ENCODE measurements at places on chromosomes 2 and 18.
A peak's percentile ranks its signal among the peaks of the same experiment; 100 is the strongest.

DNA sequence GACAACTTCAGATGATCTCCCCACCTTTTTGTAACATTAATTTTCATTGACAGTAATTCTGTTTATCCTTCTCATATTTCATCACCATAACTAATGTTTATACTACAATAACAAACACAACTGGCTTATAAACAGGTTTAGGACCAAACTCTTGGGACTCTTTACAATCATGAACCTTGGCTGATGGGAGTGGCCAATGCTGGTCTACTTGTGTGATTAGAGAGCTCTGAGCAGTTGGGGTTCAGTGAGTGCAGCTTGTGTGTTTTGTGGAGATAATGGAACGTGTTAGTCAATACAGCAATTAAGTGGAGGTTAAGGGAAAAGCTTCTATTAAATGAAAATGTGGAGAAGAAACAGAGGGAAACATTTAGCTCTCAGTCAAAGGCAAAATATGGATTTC is 207.1 kb downstream of the SPAG16 start:
- no peak overlapping the region for H3K27ac ChIP-seq
- H3K36me3 ChIP-seq, result no peaks in the 10 kb centered on the region
- no peaks in the 10 kb centered on the region for H3K4me1 ChIP-seq
- no peaks in the 10 kb centered on the region for H3K27me3 ChIP-seq

DNA sequence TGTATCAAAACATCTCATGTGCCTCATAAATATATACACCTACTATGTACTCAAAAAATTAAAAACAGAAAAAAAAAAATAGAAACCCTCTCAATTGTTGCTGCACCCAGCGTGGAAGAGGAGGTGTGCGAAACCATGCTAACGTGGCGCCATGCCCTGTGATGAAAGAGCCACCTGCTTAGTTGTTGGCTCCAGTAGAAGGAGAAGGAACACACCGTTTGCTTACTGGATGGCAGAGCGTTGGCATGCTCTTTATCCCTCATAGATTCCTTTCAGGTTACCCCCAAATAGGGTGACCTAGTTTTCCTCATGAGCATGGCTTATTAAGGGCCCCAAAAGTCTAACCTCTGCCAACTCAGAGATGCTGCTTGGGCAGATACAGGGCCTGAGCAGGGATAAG is 332.1 kb downstream of the AGAP1 start:
- no peak for DNase-seq
- no peaks in the 10 kb centered on the region for H3K36me3 ChIP-seq
- no peaks in the 10 kb centered on the region for H3K4me1 ChIP-seq
- H3K27ac ChIP-seq, result no peak overlapping the region

- no peaks in the 10 kb centered on the region for H3K27me3 ChIP-seq
- no peak overlapping the region for H3K4me3 ChIP-seq
- no peaks in the 10 kb centered on the region for H3K36me3 ChIP-seq
- 0 out of 2 replicates have a peak, but pooled peaks cover 3% of the 10 kb centered on the region for H3K4me1 ChIP-seq
- DNase-seq, result no peak
Observed at GRCh38 chr2:143229411-143229810, 100.2 kb downstream of the ARHGAP15 start.

DNA sequence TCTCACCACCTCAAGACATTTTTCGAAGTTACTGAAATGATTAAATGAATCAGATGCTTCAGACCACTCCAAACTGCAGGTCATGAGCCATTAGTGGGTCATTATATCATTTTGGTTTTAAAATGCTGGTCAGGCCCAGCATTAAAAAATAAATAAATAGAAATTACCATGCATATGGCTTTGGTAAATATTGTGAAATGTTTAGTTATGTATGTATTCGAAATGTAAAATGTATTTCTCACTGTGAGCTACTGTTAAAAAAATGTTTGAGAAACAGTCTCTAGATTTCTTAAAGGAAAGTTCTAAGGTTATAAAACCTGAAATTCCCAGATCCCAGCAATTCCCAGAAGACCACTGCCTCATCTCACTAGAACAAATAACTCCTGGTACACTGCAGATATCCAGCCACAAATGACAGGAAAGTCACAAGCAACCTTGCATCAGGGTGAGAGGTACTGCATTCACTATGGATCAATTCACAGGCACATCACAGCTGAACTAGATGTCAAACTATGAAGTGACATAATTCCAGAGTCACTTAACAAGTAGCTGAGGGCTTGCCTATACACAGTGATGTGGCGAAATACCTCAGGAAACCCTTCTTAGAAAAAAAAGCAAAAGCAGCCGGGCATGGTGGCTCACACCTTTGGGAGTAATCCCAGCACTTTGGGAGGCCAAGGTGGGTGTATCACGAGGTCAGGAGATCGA is 46.6 kb downstream of the FAM228A start:
- H3K4me3 ChIP-seq, result no peak overlapping the region
- no peaks in the 10 kb centered on the region for H3K4me1 ChIP-seq
- no peak overlapping the region for H3K27ac ChIP-seq
- H3K27me3 ChIP-seq, result no peaks in the 10 kb centered on the region
- DNase-seq, result no peak

DNA sequence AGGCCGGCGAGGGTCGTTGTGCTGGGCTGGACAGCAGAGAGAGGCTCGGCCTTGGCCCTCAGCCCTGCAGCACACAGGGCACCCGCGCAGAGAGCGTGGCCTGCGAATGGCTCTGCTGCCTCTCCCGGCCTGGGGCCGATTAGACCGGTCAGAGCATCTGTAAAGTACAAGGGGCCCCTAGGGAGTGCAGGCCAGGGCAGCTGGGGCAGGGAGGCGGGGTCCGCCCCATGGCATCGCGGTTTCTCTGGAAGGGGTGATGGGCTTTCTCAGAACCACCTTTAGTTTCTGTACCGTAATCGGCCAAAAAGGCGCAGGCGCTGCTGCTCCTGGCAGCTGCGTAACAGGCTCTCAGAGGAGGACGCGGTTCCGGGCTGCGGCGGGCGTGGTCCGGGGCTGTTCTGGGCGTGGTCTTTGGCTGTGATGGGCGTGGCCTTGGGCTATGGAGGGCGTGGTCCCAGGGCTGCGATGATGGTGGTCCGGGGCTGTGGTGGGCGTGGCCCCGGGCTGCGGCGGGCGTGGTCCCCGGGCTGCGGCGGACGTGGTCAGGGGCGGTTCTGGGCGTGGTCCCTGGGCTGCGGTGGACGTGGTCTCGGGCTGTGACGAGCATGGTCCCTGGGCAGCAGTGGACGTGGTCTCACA is 1.5 kb upstream of the GPR148 start:
- peak; percentile 64 for DNase-seq
- H3K27ac ChIP-seq, result no peak overlapping the region
- peak overlapping the region; percentile 67 for H3K4me3 ChIP-seq

GRCh38 chr2:231604101-231604684 is 11.5 kb downstream of the TEX44 start:
- DNase-seq, result no peak
- no peaks in the 10 kb centered on the region for H3K36me3 ChIP-seq
- no peaks in the 10 kb centered on the region for H3K27me3 ChIP-seq

DNA sequence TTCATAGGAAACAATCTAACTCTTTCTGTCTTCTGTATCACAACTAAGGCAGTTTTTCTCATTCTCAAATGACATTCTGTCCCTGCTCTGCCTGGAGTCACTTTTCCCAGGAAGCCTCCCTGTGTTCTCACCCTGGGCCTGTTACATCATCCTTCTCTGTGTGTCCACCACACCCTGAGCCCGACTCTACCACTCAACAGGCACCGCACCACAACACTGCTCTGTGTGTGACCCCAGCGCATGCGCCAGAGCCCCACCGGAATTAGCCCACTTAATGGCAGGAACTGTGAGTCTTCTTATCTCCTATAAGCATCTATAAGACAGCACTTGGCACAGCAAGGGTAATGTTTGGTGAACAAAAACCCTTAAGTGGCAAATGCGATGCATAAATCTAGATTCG is 32.3 kb downstream of the TGFBRAP1 start:
- H3K4me3 ChIP-seq, result no peak overlapping the region
- H3K27me3 ChIP-seq, result no peaks in the 10 kb centered on the region
- peaks cover 7% of the 10 kb centered on the region for H3K36me3 ChIP-seq
- no peak overlapping the region for H3K27ac ChIP-seq
- H3K4me1 ChIP-seq, result no peaks in the 10 kb centered on the region
- DNase-seq, result no peak

DNA sequence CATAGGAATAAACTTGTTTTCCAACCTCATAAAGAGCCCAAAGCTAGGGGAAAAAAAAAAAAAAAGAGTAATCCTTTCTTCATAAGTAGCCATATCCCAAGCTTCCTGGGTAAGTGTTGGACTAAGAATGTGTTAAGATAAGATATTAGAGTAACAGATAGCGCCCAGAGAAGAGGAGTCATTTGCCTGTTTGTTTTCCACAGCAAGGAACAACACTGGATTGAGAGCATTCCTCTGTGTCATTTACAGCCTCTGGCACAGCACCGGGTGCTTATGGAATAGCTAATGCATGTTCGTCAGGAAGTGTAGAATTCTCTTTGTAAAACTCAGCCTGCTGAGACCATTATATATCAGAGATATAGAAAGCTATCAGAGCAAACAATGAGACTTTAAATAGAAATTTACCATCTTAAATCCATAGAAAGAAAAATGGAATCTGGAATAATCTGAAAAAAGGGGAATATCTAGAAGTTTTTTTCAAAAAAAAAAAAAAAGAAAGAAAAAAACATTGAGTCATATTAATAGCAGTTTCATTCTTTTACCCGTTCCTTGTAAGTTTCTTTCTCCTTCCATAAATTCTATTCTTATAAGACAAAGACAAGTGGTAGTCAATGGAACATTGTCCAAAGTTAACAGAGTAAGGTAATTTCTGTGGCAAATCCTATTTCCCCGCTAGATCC is 37.6 kb downstream of the LRP2 start:
- H3K4me1 ChIP-seq, result no peaks in the 10 kb centered on the region
- no peak for DNase-seq

DNA sequence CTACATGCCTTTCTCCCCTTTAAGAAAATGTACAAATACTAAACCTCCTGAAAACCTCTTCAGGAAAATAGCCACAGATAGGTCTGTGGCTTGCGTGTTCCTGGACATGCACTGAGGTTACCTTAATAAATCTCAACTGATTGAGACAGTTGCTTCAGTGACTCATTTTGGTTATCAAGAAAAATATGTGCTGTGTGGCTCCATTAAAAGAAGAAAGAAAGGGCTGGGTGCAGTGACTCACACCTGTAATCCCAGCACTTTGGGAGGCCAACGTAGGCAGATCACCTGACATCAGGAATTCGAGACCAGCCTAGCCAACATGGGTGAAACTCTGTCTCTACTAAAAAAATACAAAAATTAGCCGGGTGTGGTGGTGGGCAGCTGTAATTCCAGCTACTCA is 27.1 kb downstream of the CREG2 start:
- H3K4me1 ChIP-seq, result no peaks in the 10 kb centered on the region
- no peak overlapping the region for H3K4me3 ChIP-seq
- no peak for DNase-seq
- H3K27me3 ChIP-seq, result no peaks in the 10 kb centered on the region
- H3K27ac ChIP-seq, result no peak overlapping the region

DNA sequence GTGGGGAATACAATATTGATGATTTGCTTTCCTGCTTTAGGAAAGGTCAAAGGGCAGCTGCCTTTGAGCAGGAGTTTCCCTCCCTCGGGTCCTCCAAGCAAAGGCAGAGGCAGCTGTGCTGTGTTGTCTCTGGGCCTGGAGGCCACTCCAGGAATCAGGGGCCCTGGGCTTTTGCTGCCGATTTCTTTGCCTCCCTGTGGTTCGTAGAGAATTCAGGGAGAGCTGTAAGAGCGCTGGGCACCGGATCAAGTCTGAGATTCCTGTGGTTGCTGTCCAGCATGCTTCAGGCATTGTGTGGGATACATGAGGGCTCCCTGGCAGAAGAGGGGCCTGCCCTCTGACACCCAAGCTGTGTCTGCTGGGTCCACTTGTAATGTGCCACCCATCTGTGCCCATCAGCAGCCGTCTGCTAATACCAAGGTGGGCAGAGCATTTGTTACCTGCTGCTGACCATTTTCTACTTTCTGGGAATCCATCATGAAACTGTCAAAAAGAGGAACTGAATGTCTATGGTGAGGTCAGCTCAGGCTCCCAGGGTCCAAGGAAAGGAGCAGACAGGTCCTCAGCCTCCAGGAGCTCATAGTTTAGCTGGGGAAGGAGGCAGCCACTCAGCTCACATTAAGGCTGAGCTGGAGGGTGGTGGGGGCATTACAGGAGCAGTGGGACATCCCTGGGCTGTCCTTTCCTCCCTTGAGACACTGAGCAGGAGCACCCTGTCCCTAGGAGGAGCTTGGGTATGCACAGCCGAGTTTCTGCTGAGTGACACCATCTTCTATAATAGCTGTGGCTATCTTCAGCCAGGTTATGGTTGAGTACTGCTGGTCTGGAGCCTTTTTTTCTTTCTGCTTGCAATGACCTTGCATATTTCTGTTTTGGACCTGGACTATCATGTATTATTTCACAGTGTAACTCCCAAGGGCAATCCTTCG is 68.5 kb downstream of the CTIF start:
- H3K36me3 ChIP-seq, result no peaks in the 10 kb centered on the region
- no peak overlapping the region for H3K27ac ChIP-seq
- H3K4me3 ChIP-seq, result no peak overlapping the region
- no peak for DNase-seq
- H3K4me1 ChIP-seq, result 0 out of 2 replicates have a peak, but pooled peaks cover 1% of the 10 kb centered on the region

GRCh38 chr2:37156857-37157714 is at the start of gene EIF2AK2:
TSS of gene EIF2AK2 (minus strand) at chr2:37156980. CDS start at chr2:37147806, 9,174 bp downstream.
- H3K36me3 ChIP-seq, result no peaks in the 10 kb centered on the region
- peak within 1 kb of the TSS; percentile 77 for H3K4me3 ChIP-seq
- peaks cover 4% of the 10 kb centered on the region for H3K4me1 ChIP-seq
- no peak within 1 kb of the TSS for H3K27ac ChIP-seq

DNA sequence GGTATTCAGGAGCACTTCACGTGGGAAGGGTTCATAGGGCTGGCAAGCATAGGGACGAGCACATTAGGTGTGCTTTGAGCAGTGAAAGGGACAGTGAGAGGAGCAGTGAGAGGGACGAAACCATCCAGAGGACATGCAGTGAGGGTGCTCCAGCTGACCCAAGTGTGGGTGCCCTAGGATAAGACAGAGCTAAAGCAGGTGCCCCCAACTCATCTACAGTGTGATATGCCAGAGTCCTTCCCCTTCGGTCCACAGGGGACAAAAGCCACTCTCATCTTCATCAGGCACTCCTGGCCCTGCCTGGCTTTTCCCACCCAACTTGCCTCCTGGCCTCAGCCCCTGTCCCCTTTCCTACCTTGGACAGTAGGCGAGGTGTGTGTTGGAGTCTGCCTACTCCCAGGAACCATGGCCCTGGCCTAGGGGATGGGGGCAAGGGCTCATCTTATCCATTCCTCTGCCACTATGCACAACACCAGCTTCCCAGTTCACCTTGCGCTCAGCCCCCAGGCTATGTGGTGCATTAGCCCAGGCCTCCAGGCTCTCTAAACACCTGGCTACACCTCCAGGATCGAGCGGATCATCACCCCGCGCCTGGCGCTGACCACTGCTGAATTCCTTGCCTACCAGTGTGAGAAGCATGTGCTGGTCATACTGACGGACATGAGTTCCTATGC is 16.1 kb upstream of the ANKRD53 start:
- peaks cover 10% of the 10 kb centered on the region for H3K27me3 ChIP-seq
- H3K27ac ChIP-seq, result no peak overlapping the region
- no peak overlapping the region for H3K4me3 ChIP-seq
- no peaks in the 10 kb centered on the region for H3K36me3 ChIP-seq
- DNase-seq, result no peak

- DNase-seq, result no peak
- H3K36me3 ChIP-seq, result no peaks in the 10 kb centered on the region
- no peaks in the 10 kb centered on the region for H3K27me3 ChIP-seq
Observed at GRCh38 chr18:74590671-74591070, 7.0 kb upstream of the ZNF407 start.

Measured in iPS DF 6.9 (cell line).